DND-41 (cell line): ENCODE measurements at places on chromosomes 3 and 15.

DNA sequence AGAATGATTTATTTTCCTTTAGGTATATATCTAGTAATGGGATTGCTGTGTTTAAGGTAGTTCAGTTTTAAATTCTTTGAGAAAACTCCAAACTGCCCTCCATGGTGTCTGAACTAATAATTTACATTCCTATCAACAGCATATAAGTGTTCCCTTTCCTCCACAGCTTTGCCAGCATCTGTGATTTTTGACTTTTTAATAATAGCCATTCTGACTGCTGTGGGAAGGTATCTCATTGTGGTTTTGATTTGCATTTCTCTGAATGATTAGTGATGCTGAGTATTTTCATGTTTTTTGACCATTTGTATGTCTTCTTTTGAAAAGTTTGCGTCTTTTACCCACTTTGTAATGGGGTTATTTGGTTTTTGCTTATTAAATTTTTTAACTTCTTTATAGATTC is 571.6 kb upstream of the CCDC54 start:
- no peak for DNase-seq

- no peak for DNase-seq
Observed at GRCh38 chr15:70508561-70509281, 254.6 kb downstream of the UACA start.

- no peak for DNase-seq
Observed at GRCh38 chr3:4218456-4219226, 84.5 kb upstream of the SETMAR start.

- DNase-seq: no peak
Observed at GRCh38 chr3:155001289-155002010, 78.7 kb upstream of the MME start.

DNA sequence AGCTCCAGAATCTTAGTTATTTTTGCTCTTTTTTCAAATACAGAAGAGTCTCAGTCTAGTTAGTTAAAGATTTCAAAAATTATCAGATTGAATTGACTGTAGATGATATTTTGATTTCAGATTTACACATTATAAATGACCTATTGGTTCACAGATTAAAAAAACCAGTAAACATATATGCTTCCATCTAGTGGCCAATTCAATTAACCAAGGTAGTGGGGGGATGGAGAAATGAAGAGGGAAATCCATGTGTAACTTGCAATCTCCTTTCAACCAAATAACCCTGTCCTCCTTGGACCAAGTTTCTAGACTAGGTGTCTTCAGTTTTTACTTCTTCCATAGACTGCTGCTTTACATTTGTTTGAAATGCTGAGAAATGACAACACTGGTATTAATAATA is 789.8 kb downstream of the ROBO1 start:
- no peak for DNase-seq

- no peak for DNase-seq
Observed at GRCh38 chr3:16136055-16136454, 38.4 kb upstream of the GALNT15 start.
